NCI-H1048 (cell line): ENCODE measurements at places on chromosomes 7 and 10.

DNA sequence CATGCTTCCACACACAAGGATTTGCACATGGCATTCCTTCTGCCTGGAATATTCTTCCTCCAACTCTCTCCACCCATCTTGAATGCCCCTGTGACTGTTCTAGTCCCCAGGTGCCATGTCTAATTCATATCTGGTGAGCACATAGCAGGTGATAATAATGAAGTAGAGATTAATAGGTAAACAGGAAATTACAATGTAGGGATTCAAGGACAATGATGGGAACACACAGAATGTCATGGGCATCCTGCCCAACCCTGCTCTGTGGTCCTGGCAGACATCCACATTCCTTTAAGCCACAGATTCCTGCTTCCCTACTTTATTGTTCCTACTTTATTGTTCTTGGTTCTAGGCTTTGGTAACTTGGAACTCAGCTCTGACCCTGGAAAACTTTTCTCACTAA lies 115.8 kb downstream of the THSD7A start:
- no peak for DNase-seq

DNA sequence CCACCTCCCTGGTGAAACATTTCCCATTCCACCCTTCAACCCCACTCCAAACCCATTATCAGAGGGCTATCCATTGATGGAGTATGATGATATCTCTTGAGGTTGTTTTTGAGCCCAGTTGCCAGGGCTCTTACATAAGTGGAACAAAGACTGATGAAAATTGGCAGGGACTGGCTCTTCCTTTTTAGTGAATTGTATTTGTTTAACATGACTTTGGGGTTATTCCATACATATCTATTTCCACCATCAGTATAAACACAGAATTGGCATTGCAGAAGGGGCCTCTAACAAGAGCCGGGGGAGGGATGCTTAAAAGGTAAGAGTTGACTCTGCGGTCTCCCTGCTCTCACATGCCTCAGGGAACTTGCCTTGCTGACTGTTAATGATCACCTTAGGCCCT lies 28.9 kb downstream of the FZD1 start:
- no peak for DNase-seq

GRCh38 chr7:27605689-27606269 lies 56.9 kb downstream of the HIBADH start:
- no peak for DNase-seq

GRCh38 chr7:132292803-132293202 lies 283.5 kb downstream of the PLXNA4 start:
- no peak for DNase-seq

GRCh38 chr7:98423043-98423442 lies 22.2 kb upstream of the BAIAP2L1 start:
- no peak for DNase-seq
